ENCODE measurements at places on chromosomes 3 and 15. TPM values are rescaled to one million over a fixed set of nuclear protein-coding genes. Genes with fewer than 3 reads are reported as not detected.
A peak's percentile ranks its signal among the peaks of the same experiment; 100 is the strongest.

GOLGA6L7 gene
- total RNA-seq, result not detected

GRCh38 chr15:77430213-77430612 lies 9.5 kb downstream of the HMG20A start:
- DNase-seq, result no peak

- no peak for DNase-seq
Measured at GRCh38 chr3:143585720-143586456, 262.4 kb downstream of the SLC9A9 start.

DNA sequence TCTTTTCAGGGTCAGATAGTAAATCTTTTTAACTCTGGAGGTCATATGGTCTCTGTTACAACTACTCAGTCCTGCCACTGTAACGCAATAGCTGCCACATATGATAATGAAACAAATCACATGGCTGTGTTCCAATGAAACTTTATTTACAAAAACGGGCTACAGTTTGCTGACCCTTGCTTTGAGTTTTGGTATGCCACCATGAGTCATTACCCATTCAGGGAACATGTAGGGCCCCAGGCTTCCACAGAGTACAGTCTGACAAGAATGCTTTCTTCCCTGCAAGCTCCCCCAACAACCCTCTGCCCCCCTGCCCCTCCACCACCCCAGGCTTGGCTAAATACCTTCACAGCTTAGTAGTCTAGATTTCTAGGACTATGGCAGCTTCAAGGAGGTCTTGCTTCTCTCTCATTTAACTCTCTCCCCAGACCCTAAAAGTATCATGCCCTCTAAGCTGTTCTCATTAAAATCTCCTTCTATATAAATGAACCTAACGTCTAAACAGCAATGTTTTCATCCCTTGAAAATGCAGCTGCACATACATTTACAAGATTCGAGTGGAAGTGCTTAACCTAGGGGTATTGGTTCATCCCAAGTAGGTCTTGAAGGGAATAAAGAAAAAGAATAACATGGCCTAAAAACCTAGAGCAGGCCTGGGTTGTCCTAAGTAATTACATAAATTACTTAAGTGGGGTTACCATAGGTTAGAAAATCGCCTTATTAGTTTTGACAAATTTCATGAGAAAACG lies 117.8 kb upstream of the PRICKLE2 start:
- peak; percentile 71 for DNase-seq

DNA sequence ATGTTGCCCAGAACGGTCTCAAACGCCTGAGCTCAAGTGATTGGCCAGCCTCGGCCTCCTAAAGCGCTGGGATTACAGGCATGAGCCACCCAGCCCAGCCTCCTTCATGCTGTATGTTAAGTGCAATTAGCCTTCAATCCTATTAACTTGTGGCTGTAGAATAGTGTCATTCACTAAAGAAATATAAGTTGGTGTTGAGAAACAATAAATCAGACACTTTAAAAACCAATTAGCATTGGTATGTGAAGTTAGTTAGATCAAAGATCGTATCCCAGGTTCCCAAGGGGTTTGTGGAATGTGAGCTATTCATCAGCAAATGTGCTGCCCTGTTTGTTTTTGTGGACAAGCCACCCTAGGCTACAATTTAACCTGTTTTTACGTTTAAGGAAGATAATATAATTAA lies 11.0 kb upstream of the PIK3CB start:
- no peak for DNase-seq

- no peak for DNase-seq
Measured at GRCh38 chr3:15291589-15292541, 40.5 kb downstream of the SH3BP5 start.

DNA sequence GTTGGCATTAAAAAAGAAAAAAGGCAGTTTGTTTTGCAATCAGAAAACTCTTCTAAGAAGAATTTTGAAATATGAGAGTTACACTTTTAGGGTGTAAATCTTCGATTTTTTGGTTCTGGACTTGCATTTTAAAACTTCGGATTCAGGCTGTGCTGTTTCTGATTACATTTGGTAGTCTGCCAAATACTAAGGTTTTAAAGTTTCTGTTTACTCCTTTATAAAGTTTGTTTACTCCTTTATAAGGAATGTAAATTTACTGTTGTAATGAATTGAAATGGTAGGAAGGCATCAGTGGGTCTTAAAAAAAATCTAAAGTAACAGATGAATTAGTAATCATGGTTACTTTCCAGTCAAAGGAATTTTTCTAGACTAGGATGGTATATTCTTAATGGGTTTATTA lies 14.1 kb downstream of the FXR1 start:
- no peak for DNase-seq
